ENCODE measurements at places on chromosomes 2 and 18.
A peak's percentile ranks its signal among the peaks of the same experiment; 100 is the strongest.

- no peak for DNase-seq
These were observed 42.7 kb upstream of the ZFP36L2 start for GRCh38 chr2:43269074-43269572.

GRCh38 chr2:149329489-149330126 lies 779 bp upstream of the LYPD6 start:
- no peak for DNase-seq

GRCh38 chr18:48560491-48560890 lies 21.7 kb downstream of the CTIF start:
- no peak for DNase-seq

DNA sequence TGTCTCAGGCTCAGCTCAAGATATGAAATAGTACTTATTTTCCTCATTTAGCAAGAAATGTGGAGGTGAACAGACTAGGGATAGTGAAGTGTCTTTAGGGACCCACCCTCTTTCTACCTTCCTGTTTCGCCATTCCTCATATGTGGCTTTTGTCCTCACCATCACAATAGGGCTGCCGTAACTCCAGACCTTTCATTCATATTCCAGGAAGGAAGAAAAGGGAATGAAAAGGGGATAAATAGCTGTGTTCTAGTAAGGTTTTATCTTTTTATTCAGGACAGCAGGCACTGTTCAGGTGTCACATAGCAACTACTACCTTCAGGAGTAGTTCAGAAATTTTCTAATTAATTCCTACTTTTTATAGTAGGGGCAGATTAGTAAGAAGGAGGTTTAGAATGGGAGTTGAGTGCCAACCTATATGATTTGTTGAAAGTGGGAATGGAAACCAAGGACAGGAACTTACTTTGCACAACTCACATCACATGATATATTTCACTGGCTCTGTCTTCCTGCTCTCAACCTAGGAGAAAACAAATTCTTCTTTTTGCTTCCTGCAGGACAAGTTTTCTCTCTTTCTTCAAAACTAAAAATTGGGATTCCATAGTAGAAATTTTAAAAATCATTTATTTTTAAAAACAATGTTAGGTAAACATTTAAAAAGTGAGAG lies 36.0 kb upstream of the HDAC4 start:
- no peak for DNase-seq

DNA sequence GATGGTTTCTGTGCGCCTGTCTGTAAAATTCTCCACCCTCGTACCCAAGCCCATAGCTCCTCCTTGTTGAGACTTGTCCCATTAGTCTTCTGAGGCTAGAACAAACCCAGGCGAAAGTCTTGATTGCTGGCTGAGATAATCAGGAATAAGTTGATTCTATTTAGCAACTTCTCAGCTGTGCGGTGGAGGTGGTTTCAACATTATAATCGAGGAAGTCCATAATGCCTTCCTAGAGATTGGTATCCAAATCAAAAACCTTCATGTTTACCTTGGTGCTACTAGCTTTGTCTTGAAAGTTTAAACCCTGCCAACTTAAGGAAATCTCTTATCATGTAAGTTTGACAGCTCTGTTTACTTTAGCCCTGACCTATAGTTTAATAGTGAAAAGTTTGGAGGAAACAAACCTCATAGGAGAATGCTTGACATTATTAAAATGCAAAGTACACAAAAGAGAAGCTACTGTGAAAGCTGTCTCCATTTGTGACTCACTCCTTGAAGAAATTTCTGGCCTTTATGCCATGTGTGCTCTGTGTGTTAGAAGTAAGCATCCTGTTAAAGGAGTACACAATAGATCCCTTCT lies 36.6 kb upstream of the DSC1 start:
- no peak for DNase-seq

DNA sequence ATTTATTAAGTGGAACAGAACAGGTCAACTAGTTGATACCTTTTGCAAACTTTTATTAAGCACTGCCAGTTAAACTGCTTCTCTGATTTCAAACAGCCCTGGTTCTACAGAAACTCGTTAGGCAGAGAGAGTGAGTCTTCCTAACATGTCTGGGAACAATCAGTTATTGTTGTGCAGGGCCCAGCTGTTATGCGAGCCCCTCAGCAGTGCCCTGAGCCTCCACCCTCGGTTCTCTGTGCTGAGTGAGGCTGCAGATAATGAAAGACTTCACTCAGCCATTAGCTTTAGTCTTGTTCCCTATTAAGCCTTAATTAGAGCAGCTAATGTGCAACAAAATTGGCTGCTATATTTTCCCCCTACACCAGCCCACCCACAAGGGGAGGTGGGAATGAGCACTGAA lies 39.6 kb downstream of the KCTD18 start:
- no peak for DNase-seq

GRCh38 chr2:55139305-55139704 lies 89.1 kb upstream of the RTN4 start:
- no peak for DNase-seq

GRCh38 chr18:80088036-80088435 lies 21.0 kb upstream of the ADNP2 start:
- DNase-seq, result no peak

- no peak for DNase-seq
These were observed 1088.1 kb upstream of the PIK3C3 start for GRCh38 chr18:40866968-40867367.

- DNase-seq, result no peak
These were observed 219.0 kb upstream of the HS6ST1 start for GRCh38 chr2:128537646-128538045.

DNA sequence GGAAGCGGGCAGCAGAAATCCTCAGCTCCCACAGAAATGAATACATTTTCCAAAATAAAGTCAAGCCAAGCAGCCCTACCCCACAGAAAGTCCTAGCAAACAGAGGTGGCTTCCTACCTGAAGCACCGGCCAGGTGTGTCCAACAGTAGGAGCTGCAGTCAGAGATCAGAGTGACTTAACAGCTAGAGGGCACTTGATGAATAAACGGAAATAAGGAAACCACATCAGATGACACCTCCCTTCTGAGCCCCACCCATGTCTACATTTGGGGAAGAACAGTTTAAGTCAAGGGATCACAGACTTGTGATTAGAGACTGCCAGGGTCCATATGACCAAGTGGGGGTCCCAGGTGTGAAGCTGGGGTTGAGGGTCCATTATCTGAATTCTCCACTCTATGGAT lies at the start of gene CXCR1:
CXCR1 (minus strand) TSS at position 172 of the 400 bp plus-strand sequence. CDS start 1,751 bp downstream, outside the sequence.
- peak; percentile 36 for DNase-seq

- no peak for DNase-seq
These were observed 154.1 kb upstream of the THUMPD2 start for GRCh38 chr2:39933196-39933595.

DNA sequence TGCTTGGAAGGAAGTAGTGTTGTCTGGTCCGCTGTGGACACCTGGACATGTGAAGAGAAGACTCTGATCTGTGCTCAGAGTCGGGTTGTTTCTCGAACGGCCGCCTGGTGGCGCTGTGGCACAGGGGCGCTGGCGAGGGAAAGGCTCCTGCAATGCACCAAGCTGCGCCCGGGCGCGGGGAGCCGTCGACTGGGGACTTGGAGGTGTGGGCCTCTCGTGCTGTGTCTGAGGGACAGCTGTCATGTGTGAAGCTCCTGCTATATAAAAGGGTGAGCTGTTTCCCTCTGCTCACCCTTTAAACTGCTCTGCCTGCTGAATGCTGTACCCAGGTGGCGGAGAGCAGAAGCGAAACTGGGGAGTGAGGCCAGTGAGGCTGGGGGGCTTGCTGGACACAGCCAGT lies 44.0 kb downstream of the GNAL start:
- DNase-seq, result peak; percentile 59

DNA sequence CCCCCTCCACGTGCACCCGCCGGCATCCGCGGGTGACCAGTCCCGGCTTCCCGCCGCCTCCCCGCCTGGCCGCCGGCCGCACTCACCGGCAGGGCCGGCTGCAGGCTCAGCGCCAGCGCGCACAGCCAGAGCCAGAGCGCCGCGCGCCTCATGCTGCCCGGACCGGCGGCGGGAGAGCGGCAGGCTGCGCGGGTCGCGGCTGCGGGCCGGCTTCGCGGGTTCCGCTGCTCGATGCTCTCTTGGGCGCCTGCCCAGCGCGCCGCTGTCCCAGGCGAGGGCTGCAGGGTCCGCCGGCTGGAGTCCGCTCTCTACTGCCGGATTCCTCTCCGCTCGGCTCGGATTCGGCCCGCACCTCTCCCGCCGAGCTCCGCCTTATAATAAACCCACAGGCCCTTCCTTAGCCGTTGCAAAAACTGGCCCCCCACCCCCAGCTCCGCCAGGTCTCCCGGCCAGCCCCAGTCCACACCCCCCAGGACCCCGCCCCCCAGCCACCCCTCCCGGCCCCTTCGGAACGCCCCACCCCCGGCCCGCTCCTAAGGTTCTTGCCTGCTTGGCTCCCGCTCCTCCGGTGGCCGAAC lies at the start of gene SDC1:
SDC1 (minus strand) TSS at position 415 of the 578 bp plus-strand sequence; CDS start at position 152, 263 bp downstream.
- no peak for DNase-seq

DNA sequence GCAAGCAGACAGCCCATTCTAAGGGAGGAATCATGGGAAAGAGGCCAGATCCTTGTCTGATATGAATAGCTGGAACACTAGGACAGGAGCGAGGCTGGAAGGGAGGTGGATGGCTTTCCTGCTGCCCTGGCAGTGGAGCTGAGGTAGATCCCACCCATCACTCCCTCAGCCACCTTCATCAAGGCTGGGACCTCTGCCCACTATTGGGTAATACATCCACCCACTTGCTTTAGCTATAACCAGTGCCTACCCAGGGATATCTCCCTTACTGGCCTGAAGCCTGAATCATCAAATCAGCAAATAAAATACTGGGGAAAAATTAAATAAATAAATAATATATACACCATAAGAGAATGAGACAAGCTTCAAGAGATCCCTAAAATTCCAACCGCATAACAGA lies 183.2 kb upstream of the KYNU start:
- DNase-seq, result no peak

GRCh38 chr2:27708666-27709065 lies 45.0 kb downstream of the SLC4A1AP start:
- no peak for DNase-seq

- no peak for DNase-seq
These were observed 151.2 kb upstream of the BOD1L2 start for GRCh38 chr18:56995579-56996188.

- DNase-seq, result no peak
These were observed 75.3 kb upstream of the TRIB2 start for GRCh38 chr2:12641441-12641840.

All from activated CD4-positive, alpha-beta T cell treated with anti-CD3 and anti-CD28 coated beads for 4 hours (primary cell).